Activated T-helper 9 cell treated with anti-CD3 and anti-CD28 coated beads, Interleukin-2, amount 50 U/mL, for 16 hours (primary cell): ENCODE measurements at places on chromosomes 16 and 17.

- no peak for DNase-seq
Measured at GRCh38 chr17:39538866-39539265, 68.9 kb downstream of the NEUROD2 start.

- DNase-seq = no peak
Measured at GRCh38 chr17:71409137-71409536, 711.7 kb upstream of the SOX9 start.

DNA sequence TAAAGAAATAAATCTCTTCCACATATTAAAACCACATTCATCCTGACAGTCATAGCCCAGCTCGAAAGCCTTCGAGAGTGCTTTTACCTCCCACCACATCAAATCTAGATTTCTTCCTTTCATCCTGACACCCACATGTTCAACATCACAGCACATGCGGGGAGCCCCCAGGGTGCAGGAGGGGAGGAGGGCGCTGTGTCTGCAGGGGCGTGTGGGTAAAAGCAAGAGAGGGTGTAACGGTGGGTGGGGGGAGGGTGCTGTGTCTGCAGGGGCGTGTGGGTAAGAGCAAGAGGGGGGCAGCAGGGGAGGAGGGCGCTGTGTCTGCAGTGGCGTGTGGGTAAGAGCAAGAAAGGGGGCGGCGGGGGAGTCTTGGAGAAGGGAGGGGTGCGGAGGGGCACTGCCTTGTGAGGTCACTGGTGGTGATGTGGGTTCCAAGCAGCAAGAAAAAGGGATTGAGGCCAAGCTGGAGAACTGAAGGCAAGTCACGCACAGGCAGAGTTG, 34.7 kb downstream of the ADCY9 start:
- DNase-seq = no peak

GRCh38 chr16:24394341-24394740, 138.2 kb downstream of the CACNG3 start:
- DNase-seq = no peak

DNA sequence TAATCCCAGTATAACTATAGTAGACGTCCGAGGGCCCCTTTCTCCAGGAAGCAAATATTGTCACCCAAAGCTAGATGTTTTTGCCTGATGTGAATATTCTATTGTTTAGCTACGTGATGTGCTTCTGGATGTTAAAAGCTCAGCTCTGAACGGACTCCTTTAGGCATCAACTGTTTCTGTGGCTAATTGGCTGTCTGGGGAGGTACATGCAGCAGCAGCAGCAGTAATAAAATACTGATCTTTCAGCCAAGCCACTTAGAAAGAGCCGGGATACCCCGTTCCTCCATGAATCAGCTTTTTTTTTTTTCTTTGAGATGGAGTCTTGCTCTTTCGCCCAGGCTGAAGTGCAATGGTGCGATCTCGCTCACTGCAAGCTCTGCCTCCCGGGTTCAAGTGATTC, 43.0 kb downstream of the TRARG1 start:
- DNase-seq = no peak

DNA sequence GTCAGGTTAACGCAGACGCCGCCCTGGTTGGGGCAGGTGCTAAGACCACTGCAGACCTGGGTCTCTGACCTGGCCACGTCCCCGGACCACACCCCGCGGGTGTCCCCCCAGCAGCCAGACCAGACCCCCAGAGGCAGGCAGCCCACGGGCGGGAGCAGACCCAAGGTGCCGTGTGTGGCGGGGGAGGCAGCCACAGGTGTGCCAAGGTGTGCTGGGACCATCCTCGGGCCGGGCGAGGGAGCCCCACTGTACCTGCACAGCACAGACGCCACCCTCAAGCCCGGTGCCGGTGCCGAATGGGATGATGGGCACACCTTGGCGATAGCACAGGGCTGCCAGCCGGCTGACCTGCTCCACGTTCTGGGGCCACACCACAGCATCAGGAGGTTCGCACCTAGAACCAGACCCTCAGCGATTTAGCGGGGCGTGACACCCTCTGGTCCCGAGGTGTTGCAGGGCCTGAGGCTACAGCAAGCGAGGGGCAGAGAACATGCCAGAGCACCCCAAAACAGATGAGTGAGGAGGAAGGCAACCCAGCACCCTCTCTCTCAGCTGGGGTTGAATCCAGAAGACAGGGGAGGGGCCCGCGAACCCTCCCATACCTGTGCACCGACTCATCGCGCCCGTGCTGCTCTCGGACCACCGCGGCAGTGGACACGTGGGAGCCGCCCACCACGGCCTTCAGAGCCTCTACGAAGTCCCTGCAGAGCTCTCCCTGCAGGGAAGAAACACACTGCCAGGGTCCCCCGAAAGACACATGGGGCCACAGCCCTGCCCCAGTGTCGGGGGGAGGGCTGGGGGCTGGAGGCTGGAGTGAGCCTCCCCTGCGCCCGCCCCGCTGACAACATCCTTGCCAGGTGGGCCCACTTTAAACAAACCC, 1.4 kb downstream of the LDHD start:
- DNase-seq = no peak

- DNase-seq = peak; percentile 70
Measured at GRCh38 chr16:89556750-89557689, 3.5 kb upstream of the RPL13 start.

GRCh38 chr16:68607443-68607842, 37.7 kb upstream of the CDH3 start:
- DNase-seq = no peak

GRCh38 chr17:43479948-43480347, 3.8 kb upstream of the DHX8 start:
- DNase-seq = no peak

DNA sequence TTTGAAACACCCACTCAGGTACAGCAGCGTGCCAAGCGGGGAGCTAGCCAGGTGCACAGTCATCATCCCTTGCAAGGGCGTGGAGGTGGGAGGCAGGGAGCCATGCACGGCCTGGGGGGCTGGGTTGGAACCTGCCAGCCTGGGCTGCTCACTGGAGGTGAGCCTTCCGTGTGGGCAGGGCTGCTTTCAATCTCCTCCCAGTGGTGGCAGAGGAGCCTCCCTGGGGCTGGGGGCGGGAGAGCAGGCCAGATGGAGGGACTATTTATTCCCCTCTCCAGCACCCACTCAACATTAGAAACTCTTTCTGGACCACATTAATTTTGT, 90.3 kb downstream of the KATNIP start:
- DNase-seq = no peak

- no peak for DNase-seq
Measured at GRCh38 chr17:67412032-67412431, 35.0 kb downstream of the PITPNC1 start.

DNA sequence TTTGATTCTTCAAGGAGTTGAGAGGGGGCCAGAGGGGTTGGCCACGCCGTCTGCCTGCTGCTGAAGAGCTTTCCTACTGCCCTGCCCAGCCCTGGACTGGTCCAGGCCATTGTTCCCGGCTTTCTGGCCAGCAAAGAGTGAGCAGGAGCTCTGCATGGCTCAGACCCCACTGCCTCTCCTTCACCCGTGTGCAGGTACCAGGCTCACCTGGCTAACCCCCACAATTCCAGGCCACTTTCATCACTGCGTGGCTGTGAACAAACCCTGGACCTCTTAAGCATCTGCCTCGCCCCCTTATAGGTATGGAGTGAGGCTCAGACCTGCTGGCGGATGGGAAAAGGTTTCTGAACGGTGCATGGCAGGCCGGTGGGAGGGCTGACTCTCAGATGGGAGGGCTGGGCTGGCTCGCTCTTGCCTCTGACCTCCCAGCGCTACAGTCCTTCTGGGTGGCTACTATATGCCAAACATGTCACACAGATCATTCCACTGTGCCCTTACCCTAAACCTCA, 8.9 kb downstream of the ZNF319 start:
- no peak for DNase-seq

GRCh38 chr17:69516911-69517310, 102.4 kb downstream of the MAP2K6 start:
- no peak for DNase-seq

- DNase-seq = no peak
Measured at GRCh38 chr17:80789356-80789902, 202.2 kb upstream of the CHMP6 start.

- DNase-seq = peak; percentile 28
Measured at GRCh38 chr17:17781591-17782496, 54.9 kb downstream of the SREBF1 start.

- DNase-seq = no peak
Measured at GRCh38 chr16:48173889-48174288, 18.1 kb upstream of the ABCC12 start.

- no peak for DNase-seq
Measured at GRCh38 chr17:43914451-43914850, 7.1 kb upstream of the MPP2 start.

- DNase-seq = no peak
Measured at GRCh38 chr17:57517632-57518456, 227.3 kb downstream of the CCDC182 start.
